ENCODE measurements at places on chromosomes 16 and 17.

GRCh38 chr16:14015948-14016347 lies 55.2 kb upstream of the MRTFB start:
- DNase-seq = no peak

DNA sequence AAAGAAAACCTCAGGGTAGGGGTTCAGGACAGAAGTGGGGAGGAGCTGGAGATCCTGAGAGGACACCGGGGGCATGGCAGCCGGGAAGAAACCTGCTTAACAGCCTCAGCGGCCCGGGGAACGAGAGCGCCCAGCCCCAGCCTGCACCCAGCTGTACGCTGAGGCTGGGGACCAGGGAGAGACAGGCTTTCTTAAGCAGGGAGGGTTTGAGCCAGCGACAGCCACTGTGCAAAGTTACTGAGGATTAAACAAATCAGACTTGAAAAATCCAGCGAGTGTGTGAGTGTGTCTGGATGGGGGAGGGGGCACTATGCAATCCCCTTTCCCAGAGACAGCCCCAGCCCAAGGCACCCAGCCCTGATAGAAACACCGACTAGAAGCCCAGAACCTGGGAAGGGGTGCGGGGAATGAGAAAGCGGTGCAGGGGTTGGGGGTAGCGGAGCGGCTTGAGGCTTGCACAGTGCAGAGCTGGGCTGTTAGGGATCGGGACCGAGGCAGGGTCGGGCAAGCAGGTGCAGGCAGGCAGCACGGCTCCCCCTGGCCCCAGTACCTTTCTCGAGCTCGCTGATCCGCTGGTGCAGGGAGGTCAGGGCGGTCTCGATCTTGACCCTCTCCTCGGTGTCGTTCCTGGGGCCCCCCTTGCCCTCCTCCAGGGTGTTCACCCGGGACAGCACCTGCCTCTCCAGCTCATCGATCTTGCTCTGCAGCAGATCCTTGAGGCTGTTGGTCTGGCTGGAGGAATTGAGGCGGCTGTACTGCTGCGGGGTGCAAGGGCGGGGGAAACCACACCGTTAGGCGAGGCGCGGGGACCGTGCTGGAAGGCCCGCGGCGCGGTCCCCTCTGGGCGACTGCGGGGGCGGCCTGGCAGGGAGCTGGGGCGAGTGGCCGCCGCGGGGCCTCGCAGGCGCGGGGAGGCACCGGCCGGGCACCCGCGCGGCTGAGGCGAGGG lies 1.2 kb downstream of the NPTX1 start:
- DNase-seq = no peak

DNA sequence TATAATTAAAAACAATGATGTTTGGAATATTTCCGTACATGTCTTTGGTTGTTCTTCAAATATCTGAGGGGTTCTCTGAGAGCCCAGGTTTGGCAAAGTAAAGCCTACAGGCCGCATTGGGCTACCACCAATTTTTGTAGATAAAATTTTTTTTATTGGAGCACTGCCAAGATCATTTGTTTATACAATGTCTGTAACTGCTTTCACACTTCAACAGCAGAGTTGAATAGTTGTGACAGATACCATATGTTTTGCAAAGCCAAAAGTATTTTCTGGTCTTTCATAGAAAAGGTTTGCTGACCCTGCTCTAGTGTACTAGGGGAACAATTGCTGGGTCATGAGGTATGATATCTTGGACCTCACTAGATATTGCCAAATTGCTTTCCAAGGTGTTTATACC lies 10.5 kb downstream of the PPM1D start:
- DNase-seq = no peak

DNA sequence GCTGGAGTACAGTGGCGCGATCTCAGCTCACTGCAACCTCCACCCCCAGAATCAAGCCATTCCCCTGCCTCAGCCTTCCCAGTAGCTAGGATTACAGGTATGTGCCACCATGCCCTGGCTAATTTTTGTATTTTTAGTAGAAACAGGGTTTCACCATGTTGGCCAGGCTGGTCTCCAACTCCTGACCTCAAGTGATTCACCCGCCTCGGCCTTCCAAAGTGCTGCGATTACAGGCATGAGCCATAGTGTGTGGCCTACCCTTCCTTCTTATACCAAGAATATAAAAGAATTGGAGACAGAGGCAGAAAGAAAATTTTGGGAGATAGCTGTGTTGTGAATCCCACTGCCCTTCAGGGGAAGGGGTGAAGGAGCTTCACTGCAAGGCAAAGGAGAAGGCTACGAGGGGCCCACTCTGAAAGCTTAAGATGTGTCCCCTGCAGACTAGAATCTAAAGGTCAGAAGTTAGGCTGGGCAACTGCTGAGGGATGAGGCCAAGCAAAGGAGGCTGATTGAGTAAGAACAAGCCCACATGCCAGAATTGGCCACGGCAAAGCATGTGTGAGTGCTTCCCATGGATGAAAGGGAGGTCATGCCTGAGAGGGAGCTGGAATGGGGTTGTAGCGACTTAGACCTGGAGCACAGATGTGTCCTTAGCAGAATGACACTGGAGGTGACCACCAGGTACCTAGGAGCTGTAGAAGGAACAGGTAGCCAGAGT lies 8.4 kb upstream of the CRYBA1 start:
- no peak for DNase-seq

- no peak for DNase-seq
These were observed 104.6 kb downstream of the METRNL start for GRCh38 chr17:83183951-83184506.

DNA sequence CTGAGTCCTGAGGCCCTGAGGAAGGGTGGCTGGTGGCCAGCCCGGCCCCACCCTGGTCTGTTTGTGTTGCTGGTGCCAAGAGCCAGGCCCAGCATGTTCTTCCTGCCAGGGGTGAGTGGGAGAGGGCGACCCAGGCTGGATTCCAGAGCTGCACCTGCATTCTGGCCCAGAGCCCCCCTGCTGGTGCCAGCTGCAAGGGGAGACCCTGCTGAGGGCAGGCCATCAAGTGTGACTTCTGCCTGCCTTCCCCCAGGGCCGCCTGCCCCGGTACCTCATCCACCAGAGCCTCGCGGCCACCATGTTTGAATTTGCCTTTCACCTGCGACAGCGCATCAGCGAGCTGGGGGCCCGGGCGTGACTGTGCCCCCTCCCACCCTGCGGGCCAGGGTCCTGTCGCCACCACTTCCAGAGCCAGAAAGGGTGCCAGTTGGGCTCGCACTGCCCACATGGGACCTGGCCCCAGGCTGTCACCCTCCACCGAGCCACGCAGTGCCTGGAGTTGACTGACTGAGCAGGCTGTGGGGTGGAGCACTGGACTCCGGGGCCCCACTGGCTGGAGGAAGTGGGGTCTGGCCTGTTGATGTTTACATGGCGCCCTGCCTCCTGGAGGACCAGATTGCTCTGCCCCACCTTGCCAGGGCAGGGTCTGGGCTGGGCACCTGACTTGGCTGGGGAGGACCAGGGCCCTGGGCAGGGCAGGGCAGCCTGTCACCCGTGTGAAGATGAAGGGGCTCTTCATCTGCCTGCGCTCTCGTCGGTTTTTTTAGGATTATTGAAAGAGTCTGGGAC lies 2.4 kb upstream of the TCAP start:
- DNase-seq = no peak

GRCh38 chr16:9092978-9093344 lies 1.5 kb downstream of the HAPSTR1 start:
- DNase-seq = no peak

- no peak for DNase-seq
These were observed 31.3 kb upstream of the ARL6IP1 start for GRCh38 chr16:18832613-18833012.

- DNase-seq = no peak
These were observed 30.5 kb downstream of the TMEM238L start for GRCh38 chr17:10773391-10773790.

DNA sequence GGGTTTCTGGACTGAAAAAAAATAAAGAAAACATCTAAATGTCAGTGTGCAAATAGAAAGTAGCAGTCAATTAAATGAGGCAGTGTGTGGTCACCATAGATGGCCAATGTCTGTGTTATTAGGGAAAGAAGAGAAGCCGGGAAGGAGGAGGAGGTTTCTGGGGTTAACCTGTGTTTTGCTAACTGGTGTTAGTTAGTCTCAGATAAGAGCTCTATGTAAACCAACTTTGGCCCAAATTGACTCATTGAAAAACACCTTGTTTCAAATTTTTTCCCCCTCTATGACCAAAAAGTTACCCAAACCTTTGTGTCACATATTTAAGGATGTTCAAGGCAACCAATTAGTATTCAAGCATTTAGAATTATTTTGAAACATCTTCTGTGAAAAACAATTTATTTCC lies 530.9 kb downstream of the MAF start:
- DNase-seq = no peak

DNA sequence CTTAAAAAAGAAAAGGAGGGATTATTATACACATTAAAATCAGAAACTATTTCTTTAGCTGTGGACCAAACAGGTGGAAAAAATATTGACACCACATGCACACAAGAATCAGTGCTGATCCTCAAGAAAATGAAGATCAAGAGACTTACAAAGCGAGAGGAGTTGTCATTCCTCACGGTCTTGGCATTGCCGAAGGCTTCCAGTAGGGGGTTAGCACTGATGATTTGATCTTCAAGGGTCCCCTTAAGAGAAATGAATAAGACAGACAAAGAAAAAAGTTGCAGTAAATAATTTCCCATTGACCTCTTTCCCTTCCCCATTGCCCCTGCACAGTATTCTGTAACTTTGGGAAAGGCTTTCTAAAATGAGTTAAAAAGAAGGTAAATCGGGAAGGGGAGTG lies 6.0 kb downstream of the MYH4 start:
- DNase-seq = no peak

- no peak for DNase-seq
These were observed 41.0 kb downstream of the SLC7A5 start for GRCh38 chr16:87828071-87828906.

DNA sequence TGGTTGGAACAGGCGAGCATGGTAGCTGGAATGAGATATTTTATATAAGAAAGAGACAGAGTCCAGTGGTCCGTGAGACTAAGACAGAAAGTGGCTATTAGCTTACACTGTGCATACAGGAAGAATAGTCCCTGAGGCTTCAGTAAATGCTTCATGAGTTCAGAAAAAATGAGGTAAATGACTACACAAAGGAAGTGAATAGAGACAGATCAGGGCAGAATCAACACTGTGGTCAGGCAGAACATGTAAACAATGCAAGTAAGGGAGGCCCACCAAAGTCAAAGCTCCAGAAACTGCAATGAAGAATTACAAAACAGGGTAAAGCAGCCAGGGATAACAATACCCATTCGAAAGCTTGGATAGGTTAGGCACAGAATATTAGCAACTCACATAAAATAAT lies 4.8 kb downstream of the ABCA10 start:
- DNase-seq = no peak

DNA sequence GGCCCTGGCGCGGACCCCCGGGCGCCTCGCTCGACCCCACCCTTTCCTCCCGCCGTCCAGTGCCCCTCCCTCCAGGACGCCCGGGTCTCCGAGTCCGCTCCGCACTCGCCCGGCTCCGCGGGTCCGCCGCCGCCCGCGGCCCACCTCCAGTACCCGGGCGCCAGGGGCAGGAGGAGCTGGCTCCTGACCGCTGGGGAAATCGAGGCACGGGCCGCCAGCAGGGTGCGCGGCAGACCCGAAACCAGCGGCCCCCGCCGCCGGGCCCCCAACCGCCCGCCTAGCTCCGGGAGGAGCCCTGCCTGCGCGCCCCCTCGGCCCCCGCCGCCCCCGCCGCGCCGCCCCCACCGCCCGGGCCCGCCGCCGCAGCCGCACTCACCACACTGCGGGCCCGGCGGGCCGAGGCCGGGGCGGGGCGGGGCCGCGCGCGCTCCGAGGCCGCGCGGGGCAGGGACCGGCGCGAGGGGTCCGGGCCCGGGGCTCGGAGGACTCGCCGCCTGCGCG lies 333 bp downstream of the MAFG start:
- no peak for DNase-seq

DNA sequence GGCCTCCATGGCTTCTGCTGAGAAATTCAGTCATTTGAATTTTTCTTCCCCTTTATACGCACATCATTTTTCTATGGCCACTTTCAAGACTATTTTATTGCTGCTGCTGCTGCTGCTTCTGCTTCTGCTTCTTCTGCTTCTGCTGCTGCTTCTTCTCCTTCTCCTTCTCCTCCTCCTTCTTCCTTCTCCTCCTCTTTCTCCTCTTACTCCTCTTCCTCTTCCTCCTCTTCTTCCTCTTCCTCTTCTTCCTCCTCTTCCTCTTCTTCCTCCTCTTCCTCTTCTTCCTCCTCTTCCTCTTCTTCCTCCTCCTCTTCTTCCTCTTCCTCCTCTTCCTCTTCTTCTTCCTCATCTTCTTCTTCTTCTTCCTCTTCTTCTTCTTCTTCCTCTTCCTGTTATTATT lies 22.4 kb downstream of the CPD start:
- no peak for DNase-seq

DNA sequence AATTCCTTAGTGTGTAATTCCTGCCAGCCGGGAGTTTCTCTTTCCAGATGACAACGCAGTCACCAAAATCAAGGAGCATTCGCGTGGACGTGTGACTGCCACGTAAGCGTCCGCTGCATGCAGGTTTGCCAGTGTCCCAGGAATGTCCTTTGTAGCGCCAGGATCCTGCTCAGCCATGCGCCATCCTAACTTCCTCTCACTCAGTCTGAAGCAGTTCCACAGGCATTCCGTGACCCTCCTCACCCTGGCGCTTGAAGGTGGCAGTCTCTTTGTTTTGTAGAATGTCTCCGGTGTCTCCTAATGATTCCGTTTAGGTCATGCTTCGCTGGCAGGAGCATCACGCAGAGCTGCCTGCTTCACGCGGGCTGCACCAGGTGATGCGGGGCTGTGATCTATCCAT lies 88.6 kb downstream of the RPTOR start:
- DNase-seq = no peak

DNA sequence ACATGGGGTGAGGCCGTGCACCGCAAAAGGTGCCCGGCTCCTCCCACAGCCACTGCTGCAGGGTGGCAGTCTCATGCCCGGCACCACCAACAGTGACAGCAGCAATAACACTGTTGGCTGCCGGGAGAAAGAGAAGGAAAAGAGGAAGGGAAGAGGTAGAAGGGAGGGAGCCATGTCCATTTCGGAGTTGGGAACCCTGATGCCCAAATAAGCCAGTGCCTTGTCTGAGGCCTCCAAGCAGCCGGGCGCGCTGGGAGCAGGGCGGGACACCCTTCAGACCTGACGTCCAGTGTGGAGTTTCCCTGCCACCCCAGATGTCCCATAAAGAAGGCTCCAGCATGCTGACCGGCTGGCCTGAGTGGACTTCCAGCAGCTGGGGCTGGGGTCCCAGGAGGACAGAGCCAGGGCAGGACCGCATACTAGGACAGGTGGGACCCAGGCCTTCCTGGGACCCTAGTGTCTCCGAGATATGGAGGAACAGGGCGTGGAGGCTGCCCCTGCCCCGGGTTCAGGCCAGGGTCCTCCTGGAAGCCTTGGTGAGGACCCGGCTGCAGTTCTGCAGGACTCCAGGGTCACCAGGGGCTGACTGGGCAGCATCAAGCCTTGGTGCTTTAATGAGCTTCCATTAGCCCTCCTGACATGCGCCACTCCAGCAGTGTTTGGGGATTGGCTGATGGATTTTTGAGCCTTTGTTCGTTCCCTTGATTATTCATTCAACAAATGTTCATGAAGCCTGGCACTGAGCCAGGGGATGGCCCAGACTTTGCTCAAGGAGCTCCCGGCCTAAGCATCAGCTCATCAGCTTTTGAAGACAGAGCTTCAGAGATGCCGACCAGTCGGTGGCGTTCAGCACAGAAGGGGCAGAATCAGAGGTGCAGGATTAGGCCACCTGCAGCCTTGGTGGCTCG lies 223.6 kb upstream of the CIBAR2 start:
- no peak for DNase-seq

GRCh38 chr17:55341432-55341831 lies 76.7 kb downstream of the HLF start:
- no peak for DNase-seq

- no peak for DNase-seq
These were observed 279.0 kb downstream of the SOX9 start for GRCh38 chr17:72399608-72400487.

GRCh38 chr17:82435103-82435502 lies 15.4 kb downstream of the CYBC1 start:
- no peak for DNase-seq

Measured in activated CD4-positive, CD25-positive, alpha-beta regulatory T cell (primary cell).